Fibroblast of pulmonary artery (primary cell): ENCODE measurements at places on chromosomes 5 and 9.

GRCh38 chr9:113482341-113482740 lies 18.8 kb downstream of the RGS3 start:
- DNase-seq: no peak

GRCh38 chr5:37881359-37881758 lies 41.5 kb upstream of the GDNF start:
- no peak for DNase-seq

- no peak for DNase-seq
Measured at GRCh38 chr9:550333-550732, 291.2 kb upstream of the DMRT1 start.

DNA sequence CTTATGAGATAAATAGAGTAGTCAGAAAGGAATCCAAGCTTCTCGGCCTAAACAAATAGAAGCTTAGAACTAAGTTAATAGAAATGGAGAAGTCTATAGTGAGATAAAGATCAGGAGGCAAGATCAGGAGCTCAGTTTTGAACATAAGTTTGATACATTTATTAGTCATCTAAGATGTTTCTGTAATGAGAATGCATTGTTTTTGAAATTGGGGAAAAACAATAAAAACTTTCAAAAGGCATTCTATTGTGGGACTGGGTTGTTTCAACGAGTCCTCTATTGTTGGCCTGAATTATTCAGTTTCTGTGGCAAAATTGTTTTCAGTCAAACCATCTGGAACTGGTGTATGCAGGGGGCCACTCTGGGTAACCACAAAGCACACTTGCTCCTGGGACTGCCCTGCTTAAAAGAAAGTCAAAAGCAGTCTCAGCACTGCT lies 181.0 kb upstream of the CLINT1 start:
- DNase-seq: no peak

DNA sequence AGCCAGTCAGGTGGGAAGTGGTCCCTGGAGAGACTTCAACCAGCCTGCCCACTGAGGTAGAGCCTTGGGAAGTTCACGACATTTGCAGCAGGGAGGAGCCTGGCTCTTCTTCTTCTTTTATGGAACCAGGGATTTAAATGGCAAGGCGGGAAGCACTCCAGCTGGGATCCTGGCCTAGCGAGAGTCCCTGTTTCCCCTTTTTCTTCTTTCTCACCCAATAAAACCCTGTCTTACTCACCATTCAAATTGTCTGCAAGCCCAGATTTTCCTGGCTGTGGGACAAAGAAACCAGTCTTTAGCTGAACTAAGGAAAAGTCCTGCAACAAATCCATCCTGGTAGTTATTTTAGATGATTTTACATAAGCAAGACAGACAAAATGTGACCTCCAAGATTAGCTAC lies 503.7 kb downstream of the CDH10 start:
- DNase-seq: peak; percentile 1

- DNase-seq: no peak
Measured at GRCh38 chr9:2913026-2913425, 69.1 kb upstream of the PUM3 start.

DNA sequence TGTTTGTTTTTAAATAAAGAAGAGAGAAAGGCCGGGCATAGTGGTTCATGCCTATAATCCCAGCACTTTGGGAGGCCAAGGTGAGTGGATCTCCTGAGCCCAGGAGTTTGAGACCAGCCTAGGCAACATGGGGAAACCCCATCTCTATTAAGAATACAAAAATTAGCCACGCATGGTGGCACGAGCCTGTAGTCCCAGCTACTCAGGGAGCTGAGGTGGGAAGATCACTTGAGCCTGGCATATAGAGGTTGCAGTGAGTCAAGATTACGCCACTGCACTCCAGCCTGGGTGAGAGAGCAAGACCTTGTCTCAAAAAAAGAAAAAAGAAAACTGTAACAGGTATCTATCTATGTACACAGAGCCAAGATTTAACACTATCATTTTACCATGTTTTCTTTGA lies 34.2 kb upstream of the CDC42SE2 start:
- DNase-seq: no peak

DNA sequence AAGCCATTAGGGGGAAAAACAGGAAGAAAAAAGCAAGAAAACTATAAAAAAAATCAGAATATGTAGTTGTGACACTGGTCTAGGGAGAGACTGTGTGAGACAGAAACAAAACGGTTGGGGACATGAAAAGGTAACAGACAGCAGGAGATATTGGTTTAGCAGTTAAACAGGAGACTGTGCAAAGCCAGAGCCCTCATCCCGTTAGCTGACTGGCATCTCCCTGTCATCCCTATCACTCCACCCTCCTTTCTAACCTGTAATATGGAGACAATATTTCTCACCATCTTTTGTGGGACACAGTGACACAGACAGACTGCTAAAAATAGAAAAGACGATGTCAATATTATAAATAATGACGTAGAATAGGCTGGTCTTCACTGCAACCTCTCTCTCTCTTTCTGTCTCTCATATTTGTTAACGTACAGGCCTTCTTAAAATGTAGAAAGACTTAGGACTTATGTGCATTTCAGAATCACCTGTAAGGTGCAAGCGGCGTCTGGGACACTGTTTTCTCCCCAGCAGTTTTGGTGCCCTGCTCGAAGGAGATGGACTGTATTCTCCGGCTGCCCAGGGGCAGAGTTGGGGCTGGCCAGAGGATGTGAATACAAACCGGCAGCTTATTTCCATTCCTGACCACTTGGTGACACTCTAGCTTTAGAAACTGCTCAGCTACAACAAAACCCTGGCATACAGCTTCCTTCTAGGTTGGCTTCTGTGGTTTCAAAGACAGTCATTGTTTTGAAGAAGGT lies 190.6 kb downstream of the MAT2B start:
- peak; percentile 91 for DNase-seq

DNA sequence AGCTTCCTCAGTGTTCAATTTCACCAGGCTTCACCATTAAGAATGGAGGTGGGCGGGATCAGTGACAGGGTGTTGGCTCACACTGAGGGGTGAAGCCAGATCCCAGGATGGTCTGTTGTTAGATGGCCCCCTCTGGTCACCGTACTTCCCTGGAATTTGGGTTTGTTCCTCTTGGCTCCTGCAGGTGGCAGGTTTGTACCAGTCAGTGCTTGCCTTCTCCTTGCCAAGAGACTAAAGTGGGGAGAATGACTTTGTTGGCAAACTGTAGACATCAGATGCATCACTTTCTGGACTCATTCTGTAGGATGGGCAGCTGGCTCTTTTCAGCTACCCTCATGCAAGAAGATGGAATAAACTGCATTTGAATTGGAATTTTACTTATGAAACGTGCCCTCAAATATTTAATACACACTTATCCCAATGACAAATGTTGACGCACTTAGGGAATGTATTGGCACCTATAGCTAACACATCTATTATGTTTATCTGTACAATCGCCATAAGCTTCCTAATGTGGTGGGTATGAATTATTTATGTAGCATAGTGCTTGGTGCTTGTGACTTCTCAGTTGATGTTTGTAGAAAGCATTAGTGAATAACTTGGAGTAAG lies 31.4 kb upstream of the ANKRD55 start:
- peak; percentile 48 for DNase-seq

- DNase-seq: no peak
Measured at GRCh38 chr5:72232838-72233237, 87.2 kb downstream of the MRPS27 start.

- DNase-seq: no peak
Measured at GRCh38 chr5:167929841-167930240, 361.6 kb upstream of the WWC1 start.

GRCh38 chr9:121217609-121218292 lies 16.1 kb upstream of the RAB14 start:
- DNase-seq: no peak

DNA sequence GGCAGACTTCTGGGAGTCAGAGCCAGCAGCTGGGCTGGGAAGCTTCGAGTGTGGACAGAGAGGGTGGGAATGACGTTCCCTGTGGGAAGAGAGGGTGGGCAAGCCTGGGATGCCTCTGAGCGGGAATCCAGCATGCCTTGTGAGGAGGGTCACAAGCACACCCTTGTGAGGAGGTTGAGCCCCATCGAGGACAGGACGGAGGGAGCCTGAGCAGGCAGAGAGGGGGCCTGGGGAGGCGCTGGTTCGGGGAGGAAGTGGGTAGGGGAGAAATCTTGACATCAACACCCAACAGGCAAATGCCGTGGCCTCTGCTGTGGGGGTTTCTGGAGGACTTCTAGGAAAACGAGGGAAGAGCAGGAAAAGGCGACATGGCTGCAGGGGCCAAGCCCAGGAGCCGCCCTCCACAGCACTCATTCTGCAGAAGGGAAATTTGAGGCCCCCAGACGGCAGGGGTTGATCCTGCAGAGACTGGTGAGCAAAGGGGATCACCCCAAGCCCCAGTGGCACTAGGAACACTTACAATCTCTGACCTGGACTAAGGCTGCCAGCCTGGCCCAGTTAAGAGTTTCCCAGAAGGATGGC lies 1.1 kb upstream of the IL13 start:
- DNase-seq: no peak

DNA sequence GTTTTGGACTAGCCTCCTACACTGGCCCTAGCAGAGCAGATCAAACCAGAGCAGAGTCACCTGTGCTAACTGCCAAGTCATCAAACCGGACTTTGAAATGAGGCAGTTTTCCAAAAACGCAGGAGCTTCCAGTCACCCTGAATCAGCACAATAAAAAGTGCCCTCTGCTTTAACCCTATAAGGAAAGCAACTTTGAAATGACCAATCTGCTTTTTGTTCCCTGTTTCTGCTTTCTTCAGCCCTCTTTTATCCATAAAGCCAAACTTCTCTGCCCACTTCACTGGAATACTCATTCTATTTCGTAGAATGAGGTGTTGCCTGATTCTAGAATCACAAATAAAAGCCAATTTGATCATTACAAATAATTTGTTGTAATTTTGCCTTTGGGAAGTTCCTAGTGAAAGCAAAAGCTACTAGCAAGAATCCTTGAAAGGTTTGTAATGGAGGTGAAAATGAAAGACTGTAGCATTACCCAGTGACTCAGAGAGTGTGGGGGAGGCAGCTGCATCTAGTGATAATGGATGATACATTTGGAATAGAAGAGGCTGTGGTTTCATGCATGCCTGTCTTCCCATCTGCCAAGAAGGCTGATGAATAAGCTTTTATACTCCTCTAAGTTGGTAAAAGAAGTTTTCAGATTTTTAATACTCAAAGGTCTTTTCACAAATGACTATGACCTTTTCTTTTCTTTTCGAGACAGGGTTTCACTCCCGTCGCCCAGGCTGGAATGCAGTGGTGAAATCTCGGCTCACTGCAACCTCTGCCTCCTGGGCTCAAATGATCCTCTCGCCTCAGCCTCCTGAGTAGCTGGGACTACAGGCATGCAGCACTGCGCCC lies 14.9 kb downstream of the SPAAR start:
- peak; percentile 93 for DNase-seq

DNA sequence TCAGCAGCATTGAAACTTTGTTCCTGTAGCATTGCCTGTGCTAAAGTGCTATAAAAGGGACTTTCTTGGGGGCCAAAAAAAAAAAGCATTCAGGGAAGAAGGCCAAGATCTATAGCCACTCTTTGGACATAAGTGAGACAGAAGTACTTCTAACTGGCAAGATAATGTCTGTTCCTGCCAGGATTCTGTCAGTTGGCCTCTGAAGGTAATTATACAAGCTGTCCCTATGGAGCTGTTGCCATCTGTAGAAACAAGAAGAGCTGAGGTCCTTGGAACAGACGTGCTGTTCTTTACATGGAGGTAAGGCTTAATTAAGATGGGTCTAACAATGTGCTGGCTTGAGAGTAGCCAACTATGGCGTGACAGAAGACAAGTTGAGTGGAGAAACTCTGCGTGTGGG lies 9.7 kb downstream of the KIF20A start:
- no peak for DNase-seq

GRCh38 chr9:120310035-120310434 lies 269.9 kb downstream of the CDK5RAP2 start:
- DNase-seq: no peak
